ENCODE measurements at places on chromosomes 1 and 21.
A peak's percentile ranks its signal among the peaks of the same experiment; 100 is the strongest.

DNA sequence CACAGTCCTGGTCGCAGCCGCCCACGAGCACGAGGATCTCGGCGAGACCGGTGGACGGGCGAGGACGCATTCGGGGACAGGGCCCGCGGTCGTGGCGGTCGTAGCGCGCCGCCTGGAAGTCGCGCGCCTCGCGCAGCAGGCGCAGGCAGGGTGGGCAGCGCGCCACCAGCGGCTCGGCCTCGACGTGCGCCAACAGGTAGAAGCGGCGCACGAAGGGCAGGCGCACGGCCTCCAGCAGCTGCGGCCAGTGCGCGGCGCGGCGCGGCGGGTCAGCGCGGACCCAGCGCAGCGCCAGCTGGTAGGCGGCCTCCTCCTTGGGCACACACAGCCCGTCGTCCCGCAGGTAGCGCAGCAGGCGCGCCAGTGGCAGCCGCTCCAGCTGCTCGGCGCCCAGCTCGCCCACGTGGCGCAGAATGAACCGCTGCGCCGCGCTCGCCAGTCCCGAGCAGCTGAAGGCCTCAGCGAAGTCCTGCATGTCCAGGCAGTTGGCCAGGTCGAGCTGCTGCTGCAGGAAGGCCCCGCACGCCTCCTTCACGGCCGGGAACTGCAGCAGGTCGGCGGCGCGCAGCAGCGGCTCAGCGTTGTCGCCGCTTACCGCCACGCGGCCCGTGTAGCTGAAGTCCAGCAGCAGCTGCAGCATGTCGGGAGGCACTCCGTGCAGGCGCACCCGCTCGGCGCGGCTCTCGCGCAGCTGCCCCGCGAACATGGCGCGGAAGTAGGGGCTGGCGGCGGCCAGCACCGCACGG is 573 bp downstream of the KLHL21 start:
- DNase-seq: no peak

DNA sequence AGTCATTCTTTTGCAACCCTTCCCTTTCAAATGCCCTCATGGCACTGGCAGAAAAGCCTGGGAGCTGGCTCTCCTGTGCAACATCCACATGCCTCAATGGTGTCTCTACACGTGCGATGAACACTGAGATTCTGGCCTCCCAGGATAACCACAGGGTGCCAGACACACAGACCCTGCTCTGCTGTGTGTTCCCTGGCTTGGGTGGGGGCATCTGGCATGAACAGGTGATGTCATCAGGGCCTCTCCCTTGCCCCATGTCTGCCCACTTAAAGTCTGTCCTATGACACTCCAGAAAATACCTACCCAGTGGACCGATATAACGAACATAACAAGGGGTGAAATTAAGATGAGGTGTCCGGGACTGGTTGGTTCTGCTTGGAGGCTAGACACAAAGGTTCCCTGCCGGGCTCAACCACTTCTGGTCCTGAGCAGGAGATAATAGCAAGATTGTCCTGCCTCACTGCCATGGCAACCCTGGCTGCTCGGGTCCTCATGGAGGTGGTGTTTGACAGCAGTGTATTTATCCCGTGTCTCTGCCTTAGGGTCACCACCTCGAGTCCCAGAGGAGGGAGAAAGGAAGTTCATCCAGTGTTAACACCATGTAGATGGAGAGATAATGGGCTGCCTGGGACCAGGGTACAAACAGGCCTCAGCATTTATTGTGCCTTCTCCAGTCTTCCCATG is 19.3 kb downstream of the INSRR start:
- DNase-seq: no peak

DNA sequence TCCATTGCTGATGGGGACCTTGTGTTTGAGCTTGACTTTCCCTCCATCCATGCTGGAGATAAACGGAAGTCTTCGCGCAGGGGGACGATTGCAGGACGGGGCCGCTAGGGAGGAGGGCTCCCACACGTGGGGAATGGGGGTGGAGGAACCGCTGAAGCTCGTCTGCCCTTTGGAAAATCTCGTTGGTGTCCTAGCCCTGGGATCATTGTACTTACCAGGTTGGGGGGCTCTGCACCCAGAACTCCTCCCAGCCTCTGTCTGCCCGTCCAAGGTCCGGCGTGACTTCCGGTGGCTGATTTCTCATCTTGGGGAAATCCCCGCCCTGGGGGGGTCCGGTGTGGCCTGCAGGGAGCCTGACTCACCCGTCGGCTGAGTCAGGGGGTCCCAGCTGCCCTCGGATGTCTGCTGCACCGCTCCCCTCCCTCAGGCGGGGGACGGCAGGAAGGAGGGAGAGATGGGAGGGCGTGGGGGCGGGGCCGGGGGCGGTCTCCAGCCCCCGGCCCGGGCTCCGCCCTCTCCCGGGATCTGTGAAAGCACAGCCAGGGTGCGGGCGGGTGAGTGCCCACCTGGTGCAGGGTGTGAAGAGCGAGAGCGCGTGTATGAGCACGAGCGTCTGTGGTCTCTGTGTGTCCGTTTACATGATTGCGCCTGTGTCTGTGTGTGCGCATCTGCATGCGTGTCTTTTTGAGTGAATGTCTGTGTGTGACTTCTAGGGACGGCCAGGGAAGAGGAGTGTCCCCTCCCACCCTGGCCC is 35.8 kb downstream of the PIK3CD start:
- DNase-seq: peak; percentile 77

- no peak for DNase-seq
These were observed 14.4 kb upstream of the EPHA2 start for GRCh38 chr1:16170283-16170673.

- no peak for DNase-seq
These were observed 255.7 kb downstream of the COL11A1 start for GRCh38 chr1:102852613-102853012.

GRCh38 chr1:39196244-39197215 is 8.0 kb upstream of the MACF1 start:
- DNase-seq: no peak

DNA sequence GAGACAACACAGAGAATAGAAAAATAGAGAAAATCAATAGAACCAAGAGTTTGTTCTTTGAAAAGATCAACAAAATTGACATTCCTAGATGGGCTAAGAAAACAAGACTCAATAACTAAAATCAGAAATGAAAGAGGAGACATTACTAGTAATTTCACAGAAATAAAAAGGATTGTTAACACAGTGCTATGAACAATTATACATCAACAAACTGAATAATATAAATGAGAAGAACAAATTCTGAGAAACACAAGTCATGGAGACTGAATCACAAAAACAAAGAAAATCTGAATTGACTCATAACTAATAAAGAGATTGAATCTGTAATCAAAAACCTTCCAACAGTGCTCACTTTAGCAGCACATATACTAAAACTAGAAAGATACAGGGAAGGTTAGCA is 51.6 kb upstream of the TTC39A start:
- DNase-seq: no peak

DNA sequence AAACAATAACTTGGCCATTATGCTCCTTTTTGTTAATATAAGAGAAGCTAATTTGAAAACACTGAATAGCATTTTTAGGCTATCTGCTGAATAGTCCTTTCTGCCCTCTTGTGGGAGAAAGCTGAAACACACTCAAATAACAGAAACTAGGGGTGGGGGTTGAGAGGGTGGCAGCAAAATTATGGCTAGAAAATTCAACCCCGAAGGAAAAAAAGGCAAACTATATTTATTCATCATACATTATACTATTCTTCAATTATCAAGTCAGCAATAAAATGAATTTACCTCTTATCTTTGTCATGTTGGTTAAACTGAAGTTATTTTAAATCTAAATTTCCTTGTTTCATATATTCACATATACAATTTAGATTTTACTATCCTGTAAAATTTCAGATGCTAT is 255.9 kb downstream of the FAF1 start:
- DNase-seq: no peak

- DNase-seq: no peak
These were observed 27.6 kb downstream of the NCF2 start for GRCh38 chr1:183562701-183563100.

DNA sequence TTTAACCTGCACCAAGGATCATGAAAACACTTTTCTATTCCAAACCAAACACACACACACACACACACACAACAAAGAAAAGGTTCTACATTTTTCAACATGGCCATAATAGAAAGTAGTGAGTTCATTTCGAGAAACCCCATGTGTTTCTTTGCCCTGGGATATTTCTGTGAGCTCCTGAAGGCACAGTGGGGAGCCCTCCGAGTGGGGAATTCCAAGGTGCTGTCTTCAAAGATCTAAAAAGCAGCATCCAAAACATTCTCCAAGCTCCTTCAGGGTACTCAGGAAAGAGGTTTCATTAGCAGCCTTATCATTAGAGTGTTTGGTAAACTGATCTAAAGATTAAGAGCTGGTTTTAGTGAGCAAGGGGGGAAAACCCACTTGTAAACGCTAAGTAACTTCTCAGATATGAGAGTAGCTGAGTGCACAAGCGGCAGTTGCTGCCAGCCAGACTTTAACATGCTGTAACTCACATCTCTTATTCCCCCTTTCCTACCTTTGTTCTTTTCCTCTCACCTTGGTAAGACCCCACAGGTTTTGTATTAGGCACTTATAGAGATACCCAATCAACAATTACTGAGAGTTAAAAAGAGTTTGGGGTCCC is 38.3 kb downstream of the ZC3H11B start:
- no peak for DNase-seq
